ENCODE measurements at places on chromosomes 16 and 17. TPM values are rescaled to one million over a fixed set of nuclear protein-coding genes. Genes with fewer than 3 reads are reported as not detected.

ALDH3A2 gene
- total RNA-seq, result 107 TPM

- DNase-seq, result no peak
Measured at GRCh38 chr16:82108100-82108499, 61.9 kb downstream of the MPHOSPH6 start.

GPR179 gene
- total RNA-seq, result not detected

ATP2A1 gene
- 0.48 TPM for total RNA-seq

DNA sequence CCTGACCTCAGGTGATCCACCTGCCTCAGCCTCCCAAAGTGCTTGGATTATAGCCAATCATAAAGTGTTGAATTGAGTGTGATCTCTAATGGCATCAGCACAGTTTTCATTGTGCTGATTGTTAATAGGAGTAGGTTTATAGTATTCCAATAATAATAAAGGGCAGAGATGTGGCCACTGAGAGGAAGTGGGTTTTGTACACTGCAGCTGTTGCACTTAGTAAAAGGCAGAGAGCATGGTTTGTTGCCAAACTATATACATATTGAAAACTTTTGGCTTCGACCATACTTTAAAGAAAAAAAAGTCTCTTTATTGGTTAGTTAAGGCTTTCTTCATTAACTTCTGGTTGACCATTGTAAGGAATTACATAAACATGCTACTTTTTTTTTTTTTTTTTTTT, 185.9 kb downstream of the CDK5R1 start:
- no peak for DNase-seq

DNA sequence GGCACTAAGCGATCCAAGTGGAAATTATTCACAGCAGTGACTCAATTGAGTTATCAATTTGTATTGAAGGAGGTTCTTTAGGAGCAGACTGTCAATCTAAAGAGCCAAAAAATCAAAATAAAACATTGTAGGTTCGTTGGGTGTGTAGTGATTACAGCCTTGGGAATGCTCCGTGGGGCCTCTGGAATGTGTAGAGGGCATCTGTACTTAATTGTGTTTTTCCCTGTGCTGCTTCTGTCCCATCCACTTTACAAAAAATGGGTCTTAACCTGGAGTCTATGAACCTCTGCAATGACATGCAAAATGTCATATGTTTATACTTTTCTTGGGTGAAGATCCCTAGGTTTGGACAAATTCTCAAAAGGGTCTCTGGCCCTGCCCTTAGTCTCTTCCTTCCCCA, 215.1 kb downstream of the CCDC182 start:
- no peak for DNase-seq

AIPL1 gene
- total RNA-seq, result not detected

DNA sequence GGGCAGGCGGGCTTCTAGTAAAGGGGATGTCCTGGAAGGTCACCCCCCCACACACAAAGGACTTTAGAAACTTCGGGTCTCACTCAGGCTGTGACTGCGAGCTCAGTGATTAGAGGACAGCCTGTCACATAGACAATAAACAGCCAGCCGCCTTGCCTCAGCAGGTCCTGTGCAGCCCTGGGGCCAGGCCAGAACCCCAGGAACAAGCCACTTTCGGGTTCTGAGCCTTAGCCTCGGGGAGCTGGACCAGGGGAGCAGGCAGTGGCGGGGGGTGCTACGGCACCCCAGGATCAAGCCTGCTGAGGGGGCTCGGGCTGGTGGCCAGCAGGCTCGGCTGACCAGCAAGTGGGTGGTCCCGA, 1.1 kb downstream of the GAS7 start:
- no peak for DNase-seq

Measured in mesenteric fat pad (tissue), 1 donor.